ENCODE measurements at places on chromosomes 7 and 10.

GRCh38 chr10:58150290-58150689 is 117.4 kb downstream of the IPMK start:
- DNase-seq, result no peak

DNA sequence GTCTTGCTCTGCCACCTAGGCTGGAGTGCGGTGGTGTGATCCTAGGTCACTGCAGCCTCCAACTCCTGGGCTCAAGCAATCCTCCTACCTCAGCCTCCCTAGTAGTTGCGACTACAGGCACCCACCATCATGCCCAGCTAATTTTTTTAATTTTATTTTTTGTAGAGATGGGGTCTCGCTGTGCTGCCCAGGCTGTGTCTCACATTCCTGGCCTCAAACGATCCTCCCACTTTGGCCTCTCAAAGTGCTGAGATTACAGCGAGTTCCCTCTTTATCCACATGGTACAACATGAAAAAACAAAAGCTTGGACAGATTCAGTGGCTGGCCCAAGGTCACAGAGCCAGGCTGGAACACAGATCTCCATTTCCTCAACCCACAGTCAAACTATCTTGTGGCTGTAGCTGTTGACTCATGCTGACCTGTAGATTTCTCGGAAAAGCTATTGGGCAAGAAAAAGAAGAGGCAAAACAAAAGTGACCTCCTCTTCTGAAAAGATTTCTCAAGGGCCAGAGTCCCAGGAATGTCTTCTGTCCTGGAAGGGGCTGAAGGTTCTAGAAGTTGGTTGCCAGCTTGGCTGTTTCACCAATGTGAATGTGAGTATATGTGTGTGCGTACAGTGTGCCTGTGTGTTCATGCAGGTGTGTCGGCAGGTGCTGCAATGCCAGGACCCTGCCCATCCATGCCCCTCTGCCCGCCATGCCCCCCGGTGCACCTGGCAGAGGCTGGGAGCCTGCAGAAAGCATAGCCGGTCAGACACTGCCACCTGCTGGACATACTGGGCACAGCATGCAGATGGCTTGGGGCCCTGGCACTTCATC is 28.4 kb downstream of the TMEM130 start:
- peak; percentile 62 for DNase-seq

DNA sequence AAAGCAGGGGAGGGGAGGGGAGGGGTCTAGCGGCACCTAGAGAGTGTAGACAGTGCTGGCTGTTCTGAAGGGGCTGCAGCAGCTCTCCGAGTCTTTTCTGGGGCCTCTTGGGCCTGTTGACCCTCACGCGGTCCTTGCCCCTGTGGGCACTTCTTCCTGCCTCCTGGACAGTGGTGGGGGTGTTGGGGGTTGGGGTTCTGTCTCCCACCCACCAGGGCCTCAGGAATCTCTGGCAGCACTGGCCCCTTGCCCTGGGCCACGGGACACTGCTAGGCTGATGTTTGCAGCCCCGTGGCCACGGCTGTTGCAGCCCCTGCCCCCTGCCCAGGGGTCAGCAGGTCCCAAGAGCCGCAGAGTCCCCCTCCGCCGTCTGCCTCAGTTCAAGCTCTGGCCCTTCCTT is 68.9 kb upstream of the INPP5A start:
- DNase-seq, result no peak

- no peak for DNase-seq
These were observed 65.3 kb upstream of the SLF2 start for GRCh38 chr10:100847440-100847839.

DNA sequence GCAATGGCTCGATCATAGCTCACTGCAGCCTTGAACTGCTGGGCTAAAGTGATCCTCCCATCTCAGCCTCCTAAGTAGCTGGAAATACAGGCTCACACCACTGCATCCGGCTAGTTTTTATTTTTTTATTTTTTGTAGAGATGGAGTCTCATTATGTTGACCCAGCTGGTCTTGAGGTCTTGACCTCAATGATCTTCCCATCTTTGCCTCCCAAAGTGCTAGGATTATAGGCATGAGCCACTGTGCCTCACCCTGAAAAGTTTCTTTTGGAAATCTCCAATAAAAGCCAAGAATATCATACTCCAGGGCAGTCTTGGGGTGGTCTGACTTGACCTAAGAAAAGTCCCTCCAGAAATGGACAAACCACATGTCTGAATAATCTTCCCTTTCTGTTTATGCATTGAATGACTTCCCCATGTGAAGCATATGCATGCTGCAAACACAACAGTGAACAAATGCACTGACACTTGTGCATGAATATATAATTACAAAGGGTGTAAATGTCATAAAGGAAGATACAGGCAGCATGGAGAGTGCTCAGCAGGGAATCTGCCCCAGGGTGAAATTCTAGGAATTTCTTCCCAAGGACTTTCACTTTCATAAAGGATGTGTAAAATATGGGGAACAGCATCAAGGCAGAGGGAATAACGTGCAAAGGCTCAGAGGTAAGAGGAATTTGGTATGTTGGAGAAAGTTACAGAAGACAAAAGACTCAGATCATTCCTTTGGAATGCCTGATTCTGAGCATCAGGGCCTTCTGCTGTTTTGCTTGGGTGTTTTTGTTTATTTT is 142.4 kb upstream of the LYZL1 start:
- no peak for DNase-seq

DNA sequence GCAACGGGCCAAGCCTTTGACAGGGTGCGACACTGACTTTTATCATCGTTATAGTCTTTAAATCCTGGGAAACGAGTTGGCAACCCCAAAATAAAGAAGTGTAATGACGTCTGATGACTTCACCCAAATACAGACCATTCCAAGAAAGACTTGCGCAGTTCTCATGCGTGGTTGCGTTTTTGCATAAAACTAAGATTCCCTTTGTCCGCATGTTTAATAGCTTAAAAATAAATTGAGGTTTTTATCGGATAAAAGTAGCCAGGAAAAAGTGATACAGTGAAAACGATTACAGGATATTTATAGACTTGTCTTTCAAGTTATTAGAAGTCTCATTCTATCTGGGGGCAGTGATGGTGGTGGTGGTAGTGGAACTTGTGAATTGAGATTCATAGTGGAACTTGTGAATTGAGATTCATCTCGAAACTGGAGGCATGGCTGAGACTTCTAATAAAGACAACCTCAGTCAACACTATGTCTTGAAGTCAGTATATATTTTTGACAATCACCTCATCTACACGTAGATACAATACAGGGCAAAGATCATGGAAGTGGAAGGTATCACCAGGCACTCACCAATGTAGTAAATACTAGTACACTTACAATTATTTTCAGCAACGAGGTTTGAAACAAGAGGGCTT is 1.2 kb upstream of the NAMPT start:
- DNase-seq, result peak; percentile 10

DNA sequence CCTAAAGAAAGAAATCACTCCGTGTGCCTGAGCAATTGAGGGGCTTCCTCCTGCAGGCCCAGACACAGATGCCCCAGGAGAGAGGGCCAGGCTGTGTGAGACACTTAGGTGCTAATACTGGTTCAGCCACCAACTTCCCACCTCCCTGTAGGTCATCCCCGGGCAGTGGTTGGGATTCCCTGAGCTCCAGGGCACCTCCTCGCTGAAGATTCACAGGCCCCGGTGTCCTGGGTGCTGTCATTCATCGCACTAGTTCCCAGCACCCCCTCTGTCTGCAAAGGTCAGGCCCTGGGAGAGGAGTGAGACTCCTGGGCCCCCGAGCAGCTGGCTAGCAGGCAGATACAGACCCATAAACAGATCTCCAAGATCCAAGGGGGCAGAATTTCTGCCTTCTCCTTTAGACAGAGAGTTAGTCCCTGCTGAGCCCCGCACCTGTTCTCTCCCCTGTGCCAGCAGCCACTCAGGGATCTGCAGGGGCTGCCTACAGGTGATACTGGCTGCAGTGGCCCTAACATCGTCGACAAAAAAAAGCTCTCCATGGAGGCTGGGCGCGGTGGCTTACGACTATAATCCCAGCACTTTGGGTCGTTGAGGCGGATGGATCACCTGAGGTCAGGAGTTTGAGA is 38.2 kb upstream of the GTF2I start:
- DNase-seq, result no peak

DNA sequence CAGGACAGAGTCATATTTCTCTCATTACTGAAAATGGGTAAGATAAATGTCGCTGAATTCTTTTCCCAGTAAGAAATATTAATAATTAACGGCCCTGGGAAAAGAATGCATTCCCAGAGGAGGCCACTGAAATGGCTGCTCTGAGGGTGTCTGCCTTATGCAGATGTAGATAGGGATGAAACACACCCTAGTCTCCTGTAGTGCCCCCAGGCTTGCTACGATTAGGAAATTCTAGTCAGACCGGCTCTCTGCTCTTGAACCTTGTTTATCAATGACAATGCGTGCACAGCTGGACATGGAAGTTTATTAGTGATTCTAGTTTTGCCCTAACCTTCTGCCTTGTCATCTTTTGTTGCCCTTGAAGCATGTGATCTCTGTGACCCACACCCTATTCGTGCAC is 291.1 kb downstream of the ZNF248 start:
- DNase-seq, result no peak

DNA sequence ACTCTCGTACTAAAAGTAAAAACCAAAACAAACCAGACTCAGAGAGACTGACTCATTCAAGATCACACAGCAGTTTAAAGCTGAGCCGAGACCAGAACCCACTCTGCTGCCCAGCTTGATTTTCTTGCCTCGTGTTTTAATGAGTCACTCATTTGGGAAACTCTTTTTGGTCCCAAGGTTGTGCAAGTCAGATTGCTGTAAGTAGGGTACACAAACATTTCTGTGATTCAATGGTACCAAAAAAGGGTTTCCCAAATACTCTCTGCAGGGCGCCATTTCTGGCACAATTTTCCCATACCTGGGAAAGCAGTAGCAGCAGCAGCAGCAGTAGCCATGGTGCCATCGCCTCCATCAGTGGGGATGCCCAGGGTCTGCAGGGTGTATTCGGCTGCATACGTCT is 69.9 kb downstream of the ASAH2B start:
- DNase-seq, result no peak

GRCh38 chr7:20795361-20795760 is 8.7 kb upstream of the SP8 start:
- DNase-seq, result no peak

DNA sequence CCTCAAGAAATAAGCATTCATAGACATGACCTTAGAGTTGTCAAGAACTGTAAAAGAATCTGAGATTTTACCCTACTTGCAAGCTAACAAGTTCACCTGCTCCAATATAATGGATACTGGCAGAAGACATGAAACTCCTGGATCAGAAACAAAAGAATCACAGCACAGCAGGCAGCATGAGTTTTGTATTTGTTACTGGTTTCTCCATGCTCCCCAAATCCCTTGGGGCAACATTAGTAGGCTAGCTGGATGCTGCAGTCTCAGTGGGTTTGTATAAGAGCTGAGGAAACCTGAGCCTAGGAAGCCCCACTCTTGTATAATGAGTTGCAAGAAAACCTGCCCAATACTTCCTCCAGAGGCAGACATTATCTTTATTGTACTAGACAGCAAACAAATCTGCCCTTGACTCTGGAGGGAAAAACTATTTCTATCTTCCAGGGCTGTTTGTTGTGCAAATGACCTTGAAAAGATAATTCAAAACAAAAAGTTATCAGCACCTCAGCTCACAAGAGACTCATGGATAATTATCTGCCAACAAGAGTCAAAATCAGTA is 64.8 kb downstream of the ABLIM1 start:
- DNase-seq, result no peak

- no peak for DNase-seq
These were observed 73.4 kb upstream of the C1GALT1 start for GRCh38 chr7:7108931-7109330.

DNA sequence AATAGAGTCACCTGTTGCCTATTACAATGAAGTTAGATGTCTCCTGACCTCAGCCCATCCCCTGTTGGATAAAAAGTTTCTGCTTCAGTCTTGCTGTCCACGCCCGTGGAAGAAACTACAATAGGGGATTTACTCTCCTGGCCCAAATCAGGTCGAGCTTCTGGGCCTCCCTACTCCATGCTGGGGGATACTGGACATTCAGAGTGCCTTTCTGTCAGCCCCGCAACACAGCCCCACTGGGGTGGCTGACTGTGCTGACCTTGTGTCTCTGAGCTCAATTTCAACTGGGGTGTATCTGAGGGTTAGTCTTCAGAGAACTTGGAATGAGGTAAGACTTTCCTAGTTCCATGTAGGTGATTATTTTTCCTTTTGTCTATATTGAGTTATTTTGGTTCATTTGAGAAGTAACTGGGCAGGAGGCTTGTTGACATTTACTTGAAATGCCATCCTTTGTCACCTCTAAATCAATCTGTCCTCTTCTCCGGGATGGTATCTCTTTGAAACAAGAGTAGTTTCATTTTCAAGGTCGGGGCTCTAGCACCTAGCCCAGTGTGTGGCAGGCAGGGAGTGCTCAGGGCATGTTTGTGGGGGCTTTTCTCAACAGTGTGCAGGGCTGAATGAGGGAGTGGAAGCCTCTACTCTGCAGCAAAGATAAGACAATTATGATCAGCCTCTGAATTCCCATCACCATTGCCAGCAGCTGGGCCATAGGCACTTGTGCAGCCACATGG is 17.7 kb upstream of the CXCL12 start:
- no peak for DNase-seq

- DNase-seq, result no peak
These were observed 64.1 kb upstream of the DIP2C start for GRCh38 chr10:753530-753929.

DNA sequence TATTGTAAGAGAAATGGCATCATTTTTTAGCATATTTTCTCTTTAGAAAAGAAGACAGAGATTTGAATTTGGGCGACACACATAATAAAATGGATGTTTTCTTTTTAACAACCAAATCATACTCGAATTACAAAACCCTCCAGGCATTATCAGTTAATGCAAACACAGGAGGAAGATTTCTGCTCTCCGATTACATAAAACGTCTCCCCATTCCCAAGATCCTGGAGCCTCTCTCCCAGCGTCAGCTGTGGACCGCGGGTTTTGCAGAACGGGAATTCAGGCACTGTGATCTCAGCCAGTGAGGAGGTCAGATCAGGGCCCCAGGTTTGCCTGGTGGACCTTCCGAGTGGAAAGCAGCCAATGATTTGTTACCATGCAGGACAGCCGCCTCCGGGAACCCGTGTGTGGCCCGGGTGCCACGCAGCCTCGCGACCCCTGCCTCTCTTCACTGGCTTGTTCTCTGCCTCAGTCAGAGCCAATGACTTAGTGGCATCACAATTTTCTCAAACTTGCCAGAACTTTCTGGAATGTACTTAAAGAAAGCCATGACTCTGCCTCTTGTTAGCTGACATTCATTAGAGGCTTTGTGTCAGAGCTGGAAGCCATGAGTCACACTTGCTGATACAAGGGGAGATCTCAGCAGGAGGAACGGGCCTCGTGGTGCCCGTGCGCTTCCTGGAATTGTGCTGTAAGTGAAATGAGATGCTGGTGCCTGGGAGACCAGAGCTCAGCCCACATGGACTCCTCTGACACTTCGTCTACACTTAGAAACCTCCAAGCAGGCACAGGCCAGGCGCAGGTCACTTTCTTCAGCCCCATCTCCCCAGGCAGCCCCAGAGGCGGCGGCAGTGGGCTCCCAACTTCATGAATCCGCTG is 246.1 kb downstream of the KLF6 start:
- no peak for DNase-seq

Data from CD4-positive, alpha-beta T cell treated with Interleukin-2 at 100 ng/mL for 4 hours (primary cell).